Foreskin melanocyte (primary cell): ENCODE measurements at places on chromosomes 16 and 17.

DNA sequence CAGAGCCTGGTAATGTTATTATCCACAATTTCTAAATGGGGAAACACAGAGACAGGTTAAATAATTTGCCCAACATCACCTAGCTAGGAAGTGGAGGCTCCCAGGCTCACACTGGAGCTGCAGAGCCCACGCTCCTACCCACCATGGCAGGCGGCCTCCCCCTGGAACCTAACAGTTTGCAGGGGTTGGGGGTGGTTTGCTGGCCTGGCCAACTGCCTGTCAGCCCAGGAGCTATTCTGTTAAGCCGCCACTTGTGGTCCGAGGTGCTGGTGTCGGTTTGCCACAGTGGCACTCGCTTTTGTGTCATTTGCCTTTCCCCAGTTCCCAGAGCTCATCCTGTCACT is 3.6 kb downstream of the PRCD start:
- no peak for DNase-seq

GRCh38 chr16:52526116-52526828 is 20.7 kb downstream of the TOX3 start:
- no peak for DNase-seq

- no peak for DNase-seq
Observed at GRCh38 chr17:81437191-81437651, 42.0 kb downstream of the BAHCC1 start.

- no peak for DNase-seq
Observed at GRCh38 chr16:68013440-68013839, 2.3 kb downstream of the DPEP2NB start.

- DNase-seq = no peak
Observed at GRCh38 chr17:13953841-13954240, 115.5 kb upstream of the COX10 start.

DNA sequence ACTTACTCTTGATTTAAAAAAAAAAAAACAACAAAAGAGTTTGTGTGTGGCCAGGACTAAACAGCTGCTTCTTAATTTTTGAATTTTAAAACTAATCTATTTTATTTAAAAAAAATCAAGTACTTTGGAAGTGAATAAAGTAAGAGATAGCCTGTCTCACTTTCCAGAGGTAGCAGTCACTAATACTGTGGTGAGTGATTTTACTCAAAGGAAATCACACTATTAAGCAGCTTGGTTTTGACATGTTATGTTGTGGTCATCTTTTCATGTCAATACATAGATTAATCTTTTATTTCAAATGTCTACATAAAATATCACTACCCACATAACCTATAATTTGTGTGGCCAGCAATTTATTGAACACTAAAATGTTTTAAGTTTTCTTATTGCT is 102.2 kb upstream of the HLF start:
- DNase-seq = no peak
